ENCODE measurements at places on chromosomes 4 and X. TPM values are rescaled to one million over a fixed set of nuclear protein-coding genes. Genes with fewer than 3 reads are reported as not detected.

DNA sequence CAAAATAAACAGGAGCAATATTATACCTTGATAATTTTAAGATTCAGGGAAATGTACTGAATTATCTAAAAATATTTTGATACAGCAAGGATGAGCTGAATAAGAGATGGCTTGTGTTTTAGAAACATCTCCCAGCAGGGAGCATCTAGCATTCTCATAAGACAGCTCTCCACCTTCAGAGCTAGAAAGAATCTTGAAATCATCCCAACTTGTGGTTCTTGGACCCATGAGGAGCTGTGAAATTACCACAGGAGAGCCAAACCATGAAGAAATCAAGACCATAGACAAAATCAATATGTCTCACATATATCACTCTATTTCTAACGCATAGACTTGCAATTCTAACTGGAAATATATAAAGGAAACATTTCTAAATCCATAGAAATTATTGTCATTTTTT, 210.6 kb upstream of the DKK2 start:
- no peaks in the 10 kb centered on the region for H3K36me3 ChIP-seq
- H3K4me3 ChIP-seq = no peak overlapping the region
- no peaks in the 10 kb centered on the region for H3K4me1 ChIP-seq
- H3K27ac ChIP-seq = no peak overlapping the region

Gene MAGEB6
- total RNA-seq = not detected

- DNase-seq = no peak
- H3K27me3 ChIP-seq = no peaks in the 10 kb centered on the region
- H3K4me1 ChIP-seq = no peaks in the 10 kb centered on the region
- no peak overlapping the region for H3K27ac ChIP-seq
- H3K36me3 ChIP-seq = no peaks in the 10 kb centered on the region
Observed at GRCh38 chr4:108219998-108220397, 51.3 kb upstream of the LEF1 start.

Gene PPP2R2C
- 9.7 TPM for total RNA-seq

Gene RNF128
- 0.36 TPM for total RNA-seq

GRCh38 chrX:10811111-10811510, 190.7 kb upstream of the MID1 start:
- no peak overlapping the region for H3K4me3 ChIP-seq
- no peaks in the 10 kb centered on the region for H3K27me3 ChIP-seq
- H3K36me3 ChIP-seq = no peaks in the 10 kb centered on the region
- H3K27ac ChIP-seq = no peak overlapping the region
- DNase-seq = no peak

Gene UBQLN2
- total RNA-seq = 34.5 TPM

Gene HHIP
- not detected for total RNA-seq

DNA sequence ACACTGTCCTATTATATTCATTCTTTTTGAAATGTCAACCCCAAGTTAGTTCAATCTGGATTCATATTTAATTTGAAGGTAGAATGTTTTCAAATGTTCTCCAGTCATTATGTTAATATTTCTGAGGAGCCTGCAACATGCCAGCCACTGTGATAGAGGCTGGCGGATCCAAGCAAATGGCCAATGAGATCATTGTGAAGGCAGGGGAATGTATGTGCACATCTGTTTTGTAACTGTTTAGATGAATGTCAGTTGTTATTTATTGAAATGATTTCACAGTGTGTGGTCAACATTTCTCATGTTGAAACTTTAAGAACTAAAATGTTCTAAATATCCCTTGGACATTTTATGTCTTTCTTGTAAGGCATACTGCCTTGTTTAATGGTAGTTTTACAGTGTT, 1.6 kb downstream of the CXCL1 start:
- no peak overlapping the region for H3K4me3 ChIP-seq
- H3K27ac ChIP-seq = no peak overlapping the region
- DNase-seq = no peak
- peaks cover 24% of the 10 kb centered on the region for H3K27me3 ChIP-seq

DNA sequence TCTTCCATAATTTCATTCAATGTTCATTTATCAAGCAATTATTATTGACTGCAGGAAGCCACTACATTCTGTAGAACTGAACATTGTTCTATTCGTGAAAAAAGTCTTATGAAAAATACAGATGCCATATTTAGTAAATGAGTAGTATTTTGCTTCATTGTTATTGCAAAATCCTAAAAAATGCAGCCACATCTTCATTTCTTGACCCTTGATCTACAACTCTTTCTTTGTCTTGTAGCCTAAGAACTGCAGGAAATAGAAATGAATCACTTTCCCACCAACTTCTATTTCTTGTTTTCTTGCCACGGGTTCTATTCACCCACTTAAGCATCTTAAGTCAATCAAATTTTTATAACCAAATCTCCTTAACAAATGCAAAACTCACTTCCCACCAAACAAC, 63.3 kb downstream of the KCNIP4 start:
- H3K27ac ChIP-seq = no peak overlapping the region
- DNase-seq = no peak
- H3K27me3 ChIP-seq = no peaks in the 10 kb centered on the region
- H3K36me3 ChIP-seq = no peaks in the 10 kb centered on the region
- no peaks in the 10 kb centered on the region for H3K4me1 ChIP-seq
- no peak overlapping the region for H3K4me3 ChIP-seq

Gene PABPC1L2A
- not detected for total RNA-seq

- DNase-seq = no peak
- H3K36me3 ChIP-seq = no peaks in the 10 kb centered on the region
- H3K4me1 ChIP-seq = no peaks in the 10 kb centered on the region
- H3K27ac ChIP-seq = no peak overlapping the region
- no peaks in the 10 kb centered on the region for H3K27me3 ChIP-seq
Observed at GRCh38 chr4:125020089-125021034, 294.4 kb upstream of the FAT4 start.

GRCh38 chr4:60790608-60791007, 409.5 kb upstream of the ADGRL3 start:
- no peak overlapping the region for H3K27ac ChIP-seq
- H3K36me3 ChIP-seq = no peaks in the 10 kb centered on the region
- no peaks in the 10 kb centered on the region for H3K4me1 ChIP-seq
- DNase-seq = no peak
- H3K4me3 ChIP-seq = no peak overlapping the region

- peaks cover 5% of the 10 kb centered on the region for H3K4me1 ChIP-seq
- no peak overlapping the region for H3K27ac ChIP-seq
- no peak for DNase-seq
- peaks cover 19% of the 10 kb centered on the region for H3K36me3 ChIP-seq
- H3K27me3 ChIP-seq = no peaks in the 10 kb centered on the region
- no peak overlapping the region for H3K4me3 ChIP-seq
Observed at GRCh38 chr4:128955751-128956150, 137.6 kb downstream of the SCLT1 start.

DNA sequence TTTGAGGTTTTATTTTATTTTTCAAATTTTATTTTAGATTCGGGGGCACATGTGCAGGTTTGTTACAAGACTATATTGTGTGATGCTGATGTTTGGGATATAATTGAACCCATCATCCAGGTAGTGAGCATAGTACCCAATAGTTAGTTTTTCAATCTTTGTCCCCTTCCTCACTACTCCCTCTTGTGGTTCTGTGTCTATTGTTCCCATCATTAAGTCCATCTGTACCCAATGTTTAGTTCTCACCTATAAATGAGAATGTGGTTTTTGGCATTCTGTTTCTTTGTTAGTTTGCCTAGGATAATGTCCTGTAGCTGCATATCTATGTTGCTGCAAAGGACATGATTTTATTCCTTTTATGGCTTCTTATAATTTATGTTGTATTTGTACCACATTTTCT, 767.2 kb upstream of the ADGRL3 start:
- H3K27ac ChIP-seq = no peak overlapping the region
- H3K36me3 ChIP-seq = no peaks in the 10 kb centered on the region
- H3K4me1 ChIP-seq = no peaks in the 10 kb centered on the region
- no peaks in the 10 kb centered on the region for H3K27me3 ChIP-seq
- no peak overlapping the region for H3K4me3 ChIP-seq
- DNase-seq = no peak

Gene F9
- total RNA-seq = not detected

Gene UNC5C
- total RNA-seq = 2.0 TPM

- peaks cover 21% of the 10 kb centered on the region for H3K4me1 ChIP-seq
- H3K4me3 ChIP-seq = no peak overlapping the region
Observed at GRCh38 chrX:53437206-53437605, 3.0 kb upstream of the HSD17B10 start.

- no peak overlapping the region for H3K27ac ChIP-seq
- H3K4me3 ChIP-seq = no peak overlapping the region
- no peaks in the 10 kb centered on the region for H3K36me3 ChIP-seq
- no peaks in the 10 kb centered on the region for H3K4me1 ChIP-seq
- H3K27me3 ChIP-seq = no peaks in the 10 kb centered on the region
Observed at GRCh38 chr4:126627255-126627654, 1005.5 kb upstream of the INTU start.

Gene EVC2
- 1.4 TPM for total RNA-seq

Gene CT45A7
- total RNA-seq = not detected

Gene TLR7
- 0.69 TPM for total RNA-seq

Gene GPR143
- total RNA-seq = not detected

Gene EPHA5
- not detected for total RNA-seq

Gene POLN
- total RNA-seq = 2.2 TPM

DNA sequence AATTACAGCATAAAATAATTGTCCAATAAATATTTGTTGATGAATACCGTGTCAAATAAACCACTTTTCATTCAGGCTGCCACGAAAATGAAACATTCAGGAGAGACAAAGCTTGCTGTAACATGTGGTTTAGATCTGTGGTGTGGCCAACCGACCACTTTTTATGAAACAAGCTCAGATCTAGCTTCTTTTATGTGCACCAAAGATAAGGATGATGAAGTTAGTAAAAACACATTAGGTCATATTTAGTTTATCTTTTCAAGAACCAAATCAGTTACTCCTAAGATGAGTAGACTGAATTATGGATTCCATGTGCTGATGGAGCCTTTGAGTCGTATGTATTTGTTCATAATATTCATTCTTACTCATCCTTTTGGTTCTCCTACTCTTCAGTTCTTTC, 35.8 kb downstream of the STOX2 start:
- H3K4me3 ChIP-seq = no peak overlapping the region
- H3K27me3 ChIP-seq = no peaks in the 10 kb centered on the region
- H3K36me3 ChIP-seq = no peaks in the 10 kb centered on the region
- peaks cover 16% of the 10 kb centered on the region for H3K4me1 ChIP-seq

Gene ENPEP
- 3.5 TPM for total RNA-seq

Gene NAA11
- total RNA-seq = not detected

DNA sequence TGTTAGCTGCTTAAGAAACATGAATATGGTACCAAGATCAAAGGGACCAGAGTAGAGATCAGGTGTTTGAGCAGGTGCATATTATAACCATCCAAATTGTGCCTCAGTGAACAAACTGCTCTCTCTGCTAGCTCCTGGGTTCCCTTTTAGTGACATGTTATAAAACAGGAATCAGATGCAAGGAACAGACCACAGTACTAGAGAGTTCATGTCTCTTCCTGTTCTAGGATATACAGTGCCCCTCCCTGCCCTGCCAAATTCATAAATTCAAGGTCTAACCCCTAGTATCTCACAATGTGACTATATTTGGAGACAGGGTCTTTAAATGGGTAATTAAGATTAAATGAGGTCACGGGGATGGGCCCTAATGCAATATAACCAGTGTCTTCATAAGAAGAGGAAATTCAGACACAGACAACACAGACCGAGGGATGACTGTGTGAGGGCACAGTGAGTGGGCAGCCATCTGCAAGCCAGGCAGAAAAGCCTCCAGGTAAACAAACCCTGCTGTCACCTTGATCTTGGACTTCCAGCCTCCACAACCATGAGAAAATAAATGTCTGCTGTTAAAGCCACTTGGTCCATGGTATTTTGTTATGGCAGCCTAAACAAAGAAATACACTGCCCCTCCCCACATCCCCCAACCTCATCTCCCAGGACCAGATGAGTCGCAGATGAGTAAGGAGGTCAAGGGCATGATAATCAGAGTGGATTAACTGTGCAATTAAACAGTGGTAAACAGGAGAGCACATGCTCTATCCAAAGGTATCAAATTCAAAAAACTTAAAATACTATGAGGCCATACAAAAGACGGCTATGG, 82.5 kb downstream of the RBM47 start:
- H3K4me3 ChIP-seq = no peak overlapping the region
- no peaks in the 10 kb centered on the region for H3K4me1 ChIP-seq
- H3K36me3 ChIP-seq = no peaks in the 10 kb centered on the region
- H3K27me3 ChIP-seq = peaks cover 8% of the 10 kb centered on the region
- DNase-seq = no peak
- no peak overlapping the region for H3K27ac ChIP-seq

DNA sequence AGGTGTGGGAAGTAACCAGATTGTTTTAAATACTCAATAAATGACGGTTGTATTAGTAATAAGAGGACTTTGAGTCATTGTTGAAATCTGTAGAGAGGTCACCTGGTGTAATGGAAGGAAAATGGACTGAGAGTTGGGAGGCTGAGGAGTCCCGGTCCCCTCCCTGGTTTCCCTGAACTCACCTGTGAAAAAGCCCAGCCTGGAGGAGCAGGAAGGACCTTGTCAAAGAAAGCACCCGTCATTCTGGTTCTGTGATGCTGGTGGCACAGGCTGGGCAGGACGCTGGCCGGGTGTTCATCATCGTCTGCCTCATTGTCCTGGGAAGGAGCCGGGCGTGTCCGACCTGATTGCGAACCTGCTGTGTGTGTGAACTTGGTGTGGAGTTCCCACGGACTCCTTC, 70.8 kb downstream of the SORCS2 start:
- H3K27ac ChIP-seq = no peak overlapping the region
- peaks cover 16% of the 10 kb centered on the region for H3K4me1 ChIP-seq
- H3K36me3 ChIP-seq = no peaks in the 10 kb centered on the region
- no peak for DNase-seq
- H3K4me3 ChIP-seq = no peak overlapping the region
- H3K27me3 ChIP-seq = peaks cover 6% of the 10 kb centered on the region

GRCh38 chr4:38678078-38678477, 14.1 kb downstream of the KLF3 start:
- no peak overlapping the region for H3K4me3 ChIP-seq
- no peaks in the 10 kb centered on the region for H3K27me3 ChIP-seq
- peaks cover 99% of the 10 kb centered on the region for H3K4me1 ChIP-seq
- DNase-seq = no peak

DNA sequence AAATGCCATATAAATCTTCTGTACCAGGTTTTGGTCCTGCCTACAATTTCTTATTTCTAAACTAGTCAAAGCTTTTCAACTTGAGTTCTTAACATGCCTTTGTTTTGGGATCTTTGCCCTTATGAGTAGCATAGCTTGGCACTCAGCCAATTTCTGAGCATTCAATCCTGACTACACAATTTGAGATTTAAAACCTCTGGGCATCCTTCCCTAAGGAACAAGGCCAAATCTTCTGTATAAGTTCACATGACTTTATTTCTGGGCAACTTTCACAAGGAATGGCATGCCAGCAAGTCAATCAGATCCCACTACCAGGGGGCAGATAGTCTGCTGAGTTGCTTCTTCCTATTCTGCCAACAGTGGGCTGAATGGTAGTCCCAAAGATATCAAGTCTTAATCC, 254.2 kb downstream of the ADAMTS3 start:
- H3K36me3 ChIP-seq = no peaks in the 10 kb centered on the region
- no peak for DNase-seq
- no peak overlapping the region for H3K4me3 ChIP-seq
- H3K4me1 ChIP-seq = peaks cover 36% of the 10 kb centered on the region
- H3K27me3 ChIP-seq = no peaks in the 10 kb centered on the region

- no peaks in the 10 kb centered on the region for H3K4me1 ChIP-seq
- H3K27me3 ChIP-seq = no peaks in the 10 kb centered on the region
- H3K36me3 ChIP-seq = no peaks in the 10 kb centered on the region
- no peak overlapping the region for H3K27ac ChIP-seq
- no peak for DNase-seq
- H3K4me3 ChIP-seq = no peak overlapping the region
Observed at GRCh38 chr4:22764183-22764582, 71.4 kb downstream of the GBA3 start.
